ENCODE measurements at places on chromosomes 5 and 9.

GRCh38 chr5:112646139-112646936, 91.3 kb upstream of the APC start:
- no peak for DNase-seq

GRCh38 chr5:147949711-147950573, 43.6 kb upstream of the C5orf46 start:
- DNase-seq: no peak

- no peak for DNase-seq
Measured at GRCh38 chr5:99543841-99544240, 615.0 kb upstream of the CHD1 start.

- no peak for DNase-seq
Measured at GRCh38 chr9:20178197-20178596, 389.4 kb upstream of the SLC24A2 start.

- no peak for DNase-seq
Measured at GRCh38 chr5:179271428-179271734, 73.9 kb downstream of the ADAMTS2 start.

- DNase-seq: no peak
Measured at GRCh38 chr9:92186631-92187030, 71.4 kb upstream of the SPTLC1 start.

DNA sequence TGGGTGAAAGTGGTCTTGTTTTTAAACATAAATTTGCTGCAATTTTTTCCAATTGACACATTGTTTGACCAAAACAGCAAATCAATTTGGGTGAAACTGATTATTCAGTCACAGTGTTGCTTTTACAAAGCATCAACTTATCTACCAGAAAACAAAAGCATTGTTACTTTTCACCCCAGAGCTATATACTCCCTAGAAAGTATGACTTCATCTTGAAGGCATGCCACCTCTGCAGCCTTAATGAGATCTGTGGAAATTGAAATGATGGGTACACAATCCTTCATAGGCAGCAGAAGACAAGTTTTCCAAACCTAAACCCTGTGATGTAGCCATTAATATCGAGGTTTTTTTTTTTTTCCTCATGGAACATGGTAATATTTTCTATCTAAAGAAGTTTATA, 615.9 kb downstream of the CHSY3 start:
- DNase-seq: no peak
